ENCODE measurements at places on chromosomes 2 and 18.
A peak's percentile ranks its signal among the peaks of the same experiment; 100 is the strongest.

- no peak for DNase-seq
These were observed 31.9 kb downstream of the PPP4R3B start for GRCh38 chr2:55585451-55586080.

GRCh38 chr2:9407363-9407811, 15.9 kb downstream of the ITGB1BP1 start:
- DNase-seq: no peak

GRCh38 chr2:160208655-160209515, 8.8 kb upstream of the ITGB6 start:
- DNase-seq: no peak

DNA sequence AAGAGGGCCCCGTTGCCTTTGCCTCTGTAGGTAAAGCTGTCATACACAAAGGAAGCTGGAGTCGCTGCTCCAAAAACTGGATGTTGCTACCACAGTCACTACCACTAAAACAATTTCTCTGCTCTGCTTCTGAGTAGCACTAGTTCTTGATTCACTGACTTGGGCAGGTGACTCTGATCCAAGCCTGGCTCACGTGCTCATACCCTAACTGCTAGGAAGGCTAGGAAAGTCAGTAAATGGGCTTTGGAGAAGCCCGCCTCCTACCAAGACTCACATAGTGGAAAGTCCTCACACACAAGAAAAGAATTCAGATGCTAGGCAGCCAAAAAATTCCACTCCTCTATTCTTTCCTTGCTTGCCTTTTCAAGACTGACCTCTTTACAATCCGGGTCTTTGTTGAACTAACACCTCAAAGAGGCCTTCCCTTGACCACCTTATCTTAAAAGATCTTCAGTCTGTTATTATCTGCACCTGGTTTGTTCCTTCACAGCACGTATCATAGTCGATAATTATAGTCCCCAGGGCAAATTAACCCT, 11.4 kb upstream of the DYNC1I2 start:
- DNase-seq: no peak

- DNase-seq: no peak
These were observed 46.0 kb upstream of the RMND5A start for GRCh38 chr2:86673986-86674670.

DNA sequence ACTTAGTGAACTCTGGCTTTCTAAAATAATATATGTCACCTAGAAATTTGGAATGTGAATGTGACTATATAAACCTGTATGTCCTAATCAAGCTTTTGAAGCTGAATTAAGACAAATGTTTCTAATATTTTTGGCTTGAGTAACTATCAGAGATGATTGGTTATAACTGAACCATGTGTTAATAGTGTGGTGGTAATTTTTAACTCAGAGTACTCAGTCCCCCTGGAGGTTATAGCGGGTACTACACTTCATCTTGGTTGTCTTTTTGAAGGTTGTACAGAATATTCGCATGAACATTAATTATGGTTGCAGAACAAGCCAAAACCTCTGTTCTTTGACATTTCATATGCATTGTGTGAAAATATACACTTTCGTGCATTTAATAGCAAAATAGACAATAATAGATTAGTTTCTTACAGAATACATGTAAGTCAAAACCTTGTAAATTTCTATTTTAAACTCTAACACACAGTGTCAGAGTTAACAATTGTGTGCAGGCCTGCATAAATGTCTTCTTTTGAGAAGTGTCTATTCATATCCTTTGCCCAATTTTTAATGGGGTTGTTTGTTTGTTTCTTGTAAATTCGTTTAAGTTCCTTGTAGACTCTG, 86.0 kb downstream of the OSBPL6 start:
- DNase-seq: no peak

GRCh38 chr2:169776252-169776761, 22.4 kb upstream of the SSB start:
- no peak for DNase-seq

GRCh38 chr2:20224716-20225293, at the start of gene SDC1:
SDC1 (minus strand) TSS chr2:20225130; CDS start chr2:20224867, 263 bp downstream.
- no peak for DNase-seq

DNA sequence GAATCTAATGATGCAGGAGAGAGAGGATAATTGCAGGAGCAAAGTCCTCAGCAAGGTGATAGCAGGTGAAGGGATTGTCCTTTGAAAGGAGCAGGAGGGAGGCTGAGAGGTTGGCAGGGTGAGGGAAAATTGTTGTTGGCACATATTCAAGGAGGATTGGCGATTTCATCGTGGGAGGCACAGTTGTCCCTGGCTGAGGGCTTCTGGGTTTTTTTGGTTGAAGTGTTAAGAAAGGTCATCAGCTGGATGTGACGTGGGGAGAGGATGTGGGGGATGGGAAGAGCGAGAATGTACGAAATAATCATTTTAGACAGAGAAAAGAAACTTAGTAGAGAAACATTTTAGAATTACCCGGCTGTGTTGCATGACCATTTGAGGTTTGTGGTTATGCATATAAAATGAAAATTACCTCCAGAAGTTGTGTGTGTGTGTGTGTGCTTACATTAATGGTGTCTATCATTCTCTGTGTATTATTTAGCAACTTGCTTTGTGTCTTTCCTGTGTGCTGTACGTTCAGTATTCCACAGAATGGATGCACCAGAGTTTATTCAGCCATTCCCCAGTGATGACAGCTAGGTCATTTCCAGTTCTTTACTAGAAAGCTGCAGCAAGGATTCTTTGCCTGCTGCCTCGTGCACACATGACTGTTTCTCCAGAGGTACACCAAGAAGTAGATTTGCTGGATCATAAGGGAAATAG, 67.6 kb downstream of the SDC1 start:
- DNase-seq: no peak

DNA sequence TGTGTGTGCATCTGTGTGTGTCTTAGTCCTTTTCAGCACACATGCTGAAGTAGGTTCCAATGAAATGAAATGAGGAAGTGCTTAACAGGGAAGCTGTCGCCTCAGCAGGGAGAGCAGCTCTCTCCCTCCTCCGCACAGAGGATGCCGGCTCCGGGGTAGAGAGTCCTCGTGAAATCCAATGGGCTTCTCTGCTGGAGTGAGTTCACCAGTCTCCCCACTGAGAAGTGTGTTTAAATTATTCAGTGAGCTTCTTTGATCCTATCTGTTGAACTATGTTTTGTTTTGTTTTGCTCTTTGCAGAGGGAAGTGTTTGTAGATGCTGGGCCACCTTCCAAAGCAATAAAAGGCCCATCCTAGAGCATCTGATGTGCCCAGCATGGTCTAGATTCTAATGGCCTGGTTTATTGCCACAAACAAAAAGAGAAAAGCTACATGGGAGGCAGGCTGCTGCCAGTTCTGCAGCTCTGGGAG, 6.7 kb downstream of the PPP1R7 start:
- peak; percentile 65 for DNase-seq

GRCh38 chr2:138708682-138709241, 71.4 kb downstream of the NXPH2 start:
- no peak for DNase-seq

DNA sequence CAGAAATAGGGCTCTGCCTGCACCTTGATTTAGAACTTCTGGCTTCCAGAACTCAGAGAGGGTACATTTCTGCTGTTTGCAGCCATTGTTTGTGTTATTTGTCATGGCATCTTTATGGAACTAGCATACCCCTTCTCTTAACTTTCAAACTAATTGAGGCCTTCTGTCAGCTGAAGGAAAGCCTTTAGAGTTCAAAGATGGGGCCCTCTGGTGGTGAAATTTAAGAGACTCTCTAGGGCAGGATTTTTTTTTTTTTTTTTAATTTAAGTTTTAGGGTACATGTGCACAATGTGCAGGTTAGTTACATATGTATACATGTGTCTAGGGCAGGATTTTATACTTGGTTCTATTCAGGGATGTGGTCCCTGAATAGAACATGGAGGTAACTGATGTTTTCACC, 260.6 kb upstream of the LINC00305 start:
- no peak for DNase-seq

GRCh38 chr2:50345701-50346591, 686.0 kb downstream of the NRXN1 start:
- DNase-seq: no peak

- DNase-seq: no peak
These were observed 115.5 kb upstream of the HAAO start for GRCh38 chr2:42907835-42908234.

DNA sequence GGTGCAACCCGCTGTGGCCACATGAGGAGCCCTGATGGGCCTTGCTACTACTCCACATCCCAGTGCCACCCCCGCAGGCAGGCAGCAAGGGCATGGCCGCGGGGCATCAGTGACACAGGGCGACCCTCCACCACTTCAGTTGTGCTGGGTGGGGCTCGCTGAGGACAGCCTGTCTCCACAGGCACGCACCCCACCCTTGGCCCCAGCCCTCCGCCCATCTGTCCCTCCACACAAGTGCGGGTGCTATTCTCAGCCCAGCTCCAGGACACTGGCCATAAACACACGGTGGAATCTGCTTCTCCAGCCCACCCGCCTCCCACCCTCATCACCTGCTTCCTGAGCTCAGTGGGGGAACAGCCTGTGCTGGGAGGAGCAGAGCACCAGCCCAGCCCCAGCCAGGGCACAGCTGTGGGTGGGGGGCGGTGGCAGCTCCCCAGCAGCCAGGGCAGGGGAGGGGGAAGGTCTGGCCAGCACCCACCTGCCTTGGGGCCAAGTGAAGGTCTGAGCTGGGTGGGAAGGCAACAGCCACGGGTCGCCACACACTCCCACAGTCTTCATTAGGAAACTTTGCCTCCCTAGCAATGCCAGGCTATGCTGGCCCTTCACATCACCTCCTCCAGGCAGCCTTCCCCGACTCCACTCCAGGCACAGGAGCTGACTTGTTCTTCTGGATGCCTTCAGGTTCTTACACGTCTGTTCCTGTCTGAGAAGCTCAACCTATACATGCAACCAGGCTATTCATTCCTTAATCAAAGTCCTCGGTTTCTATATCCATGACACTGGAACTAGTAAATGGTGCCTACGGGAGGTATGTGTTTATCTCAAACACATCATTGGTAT, 16.5 kb downstream of the BIN1 start:
- no peak for DNase-seq

GRCh38 chr18:46449033-46449432, 208.0 kb downstream of the LOXHD1 start:
- DNase-seq: no peak

DNA sequence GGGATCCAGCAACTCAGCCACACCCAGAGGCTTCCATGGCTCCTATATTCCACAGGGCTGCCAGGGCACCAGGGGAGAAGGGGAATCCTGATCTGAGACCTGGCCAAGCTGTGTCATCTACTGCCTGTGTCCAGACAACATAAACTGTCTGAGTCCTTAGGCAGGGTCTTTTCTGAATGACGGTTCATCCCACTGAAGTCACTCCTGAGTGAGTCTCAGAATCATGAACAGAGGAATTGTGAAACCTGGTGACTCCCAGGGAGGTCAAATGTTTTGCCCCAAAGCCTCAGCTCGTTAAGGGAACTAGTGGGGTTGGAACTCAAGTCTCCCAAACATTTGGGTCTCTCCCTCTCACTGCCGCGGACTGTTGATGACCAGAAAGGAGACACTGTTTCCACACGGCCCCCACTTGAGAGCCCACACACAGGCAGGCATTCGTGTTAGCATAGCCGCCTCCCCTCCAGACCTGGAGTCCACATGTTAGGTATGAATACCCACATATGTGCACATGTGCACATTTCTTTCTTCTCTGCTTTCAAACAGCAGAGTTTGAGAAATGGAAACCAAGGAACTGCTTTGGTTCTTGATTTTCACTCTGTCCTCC, 125.0 kb upstream of the MSH6 start:
- DNase-seq: no peak

DNA sequence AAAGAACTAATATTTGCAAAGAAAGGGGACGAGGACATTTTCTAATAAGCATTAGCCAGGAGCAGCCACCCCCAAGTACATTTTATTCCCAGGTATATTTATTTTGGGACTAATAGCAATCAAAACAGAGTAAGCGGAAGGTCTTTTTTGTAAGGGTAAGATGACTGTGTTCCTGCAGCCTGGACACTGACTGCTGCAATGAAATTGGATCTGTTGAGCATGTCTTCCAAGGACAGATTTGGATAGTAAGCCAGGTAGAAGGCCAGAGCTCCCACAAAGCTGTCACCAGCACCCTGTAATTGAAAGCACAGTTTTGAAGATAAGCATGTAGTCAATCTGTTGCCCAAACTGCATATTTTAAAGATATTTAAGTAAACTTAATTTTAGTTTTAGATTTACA, 10.0 kb downstream of the MRPL33 start:
- DNase-seq: no peak

DNA sequence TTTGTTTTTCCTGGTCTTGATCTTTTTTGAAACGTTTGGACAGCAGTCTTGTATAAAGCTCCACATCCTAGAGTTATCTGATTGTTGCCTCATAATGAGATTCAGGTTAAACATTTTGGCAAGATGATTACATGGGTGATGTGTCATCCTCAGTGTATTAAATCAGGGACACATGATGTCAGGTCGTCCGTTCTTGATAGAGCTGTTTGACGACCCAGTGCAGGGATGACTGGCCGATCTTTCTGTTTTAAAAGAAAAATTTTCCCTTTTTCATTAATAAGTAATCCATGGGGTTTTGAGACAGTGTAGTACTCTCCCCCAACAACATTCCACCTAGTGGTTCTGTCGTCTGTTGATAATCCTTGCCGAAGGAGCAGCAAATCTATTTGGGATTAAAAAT, 44.5 kb upstream of the SERPINB2 start:
- DNase-seq: no peak

- no peak for DNase-seq
These were observed 1604.2 kb downstream of the LRP1B start for GRCh38 chr2:140526575-140526974.

Measured in occipital lobe (tissue), 3 donors.